ENCODE measurements at places on chromosomes 5 and 9.

DNA sequence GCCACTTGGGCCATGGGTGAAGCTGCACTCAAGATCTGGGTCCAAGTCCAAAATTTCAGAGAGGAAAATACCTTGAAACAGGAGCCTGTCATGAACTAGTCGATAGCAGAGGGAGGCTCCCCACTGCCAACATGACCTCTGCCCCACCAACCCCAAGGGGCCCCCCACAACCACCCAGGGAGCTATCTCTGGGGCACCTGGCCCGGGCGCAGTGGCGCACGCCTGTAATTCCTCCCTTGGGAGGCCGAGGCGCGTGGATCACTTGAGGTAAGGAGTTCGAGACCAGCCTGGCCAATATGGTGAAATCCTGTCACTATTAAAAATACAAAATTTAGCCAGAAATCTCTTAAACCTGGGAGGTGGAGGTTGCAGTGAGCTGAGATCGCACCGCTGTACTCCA is 20.1 kb upstream of the HMCN2 start:
- DNase-seq: no peak

DNA sequence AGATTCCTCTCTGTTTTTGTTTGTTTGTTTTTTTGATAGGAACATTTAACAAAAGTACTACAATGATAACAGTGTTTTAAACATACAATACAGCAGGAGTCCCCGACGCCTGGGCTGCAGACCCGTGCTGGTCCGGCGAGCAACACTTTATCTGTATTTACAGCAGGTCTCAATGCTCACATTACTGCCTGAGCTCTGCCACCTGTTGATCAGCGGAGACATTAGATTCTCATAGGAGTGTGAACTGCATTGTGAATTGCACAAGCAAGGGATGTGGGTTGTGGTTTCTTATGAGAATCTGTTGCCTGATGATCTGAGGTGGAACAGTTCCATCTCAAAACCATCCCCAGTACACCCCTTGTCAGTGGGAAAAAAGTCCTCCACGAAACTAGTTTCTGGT is 1068.5 kb upstream of the CDH10 start:
- DNase-seq: no peak

- no peak for DNase-seq
Measured at GRCh38 chr5:5025774-5026408, 114.2 kb upstream of the ADAMTS16 start.

- DNase-seq: no peak
Measured at GRCh38 chr5:1052641-1053390, 44.2 kb downstream of the NKD2 start.

DNA sequence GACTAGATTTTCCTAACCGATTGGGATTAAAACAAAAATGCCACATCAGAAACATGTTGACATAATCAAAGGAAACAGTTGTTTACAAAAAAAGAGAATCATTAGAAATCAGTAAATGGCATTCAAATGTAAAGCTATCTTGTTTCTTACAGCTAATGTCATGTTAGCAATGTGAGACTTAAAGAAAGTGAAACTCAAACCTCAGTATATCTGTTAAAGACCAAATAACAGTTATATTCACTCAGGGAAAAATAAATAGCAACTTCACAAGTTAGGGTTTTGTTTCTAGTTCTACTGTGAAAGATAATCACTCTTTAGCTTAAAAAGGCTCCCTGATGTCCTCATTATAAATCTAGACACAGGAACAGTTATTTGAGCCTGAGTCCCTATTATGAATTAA is 189.3 kb upstream of the EFNA5 start:
- DNase-seq: no peak

DNA sequence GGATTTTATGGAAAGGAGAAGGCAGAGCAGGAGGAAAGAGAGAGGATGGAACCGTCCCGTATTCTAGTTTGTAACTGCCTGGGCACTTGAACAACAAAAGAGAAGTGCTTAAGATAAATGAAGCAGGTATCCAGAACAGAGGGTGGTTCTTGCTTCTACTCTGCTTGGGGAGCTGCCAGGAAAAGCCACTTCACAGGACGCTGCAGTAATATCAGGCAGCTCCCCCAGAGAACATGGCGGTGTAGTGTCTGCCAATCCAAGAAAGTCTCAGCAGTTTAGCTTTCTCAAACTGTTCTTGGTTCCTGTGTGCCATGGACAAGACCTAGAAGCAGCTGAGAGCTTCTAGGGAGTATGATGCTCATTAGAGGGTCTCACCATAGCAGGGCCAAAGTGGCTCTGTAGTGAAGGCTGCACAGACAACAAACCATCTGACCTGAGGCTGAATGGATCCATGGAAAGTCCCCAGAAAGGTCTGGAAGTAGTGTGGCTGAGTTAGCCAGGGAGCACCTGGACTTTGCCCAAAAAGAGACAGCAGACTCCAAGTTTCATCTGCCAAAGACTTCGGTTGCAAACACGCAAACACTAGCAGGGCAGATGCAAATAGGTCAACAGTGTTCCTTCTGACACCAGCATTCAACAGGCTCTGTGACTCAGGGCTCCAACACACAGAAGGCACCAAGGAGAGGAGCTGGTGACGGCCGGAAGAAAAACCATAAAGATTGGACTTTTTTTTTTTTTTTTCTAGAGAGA is 72.2 kb upstream of the TNFSF8 start:
- DNase-seq: no peak

DNA sequence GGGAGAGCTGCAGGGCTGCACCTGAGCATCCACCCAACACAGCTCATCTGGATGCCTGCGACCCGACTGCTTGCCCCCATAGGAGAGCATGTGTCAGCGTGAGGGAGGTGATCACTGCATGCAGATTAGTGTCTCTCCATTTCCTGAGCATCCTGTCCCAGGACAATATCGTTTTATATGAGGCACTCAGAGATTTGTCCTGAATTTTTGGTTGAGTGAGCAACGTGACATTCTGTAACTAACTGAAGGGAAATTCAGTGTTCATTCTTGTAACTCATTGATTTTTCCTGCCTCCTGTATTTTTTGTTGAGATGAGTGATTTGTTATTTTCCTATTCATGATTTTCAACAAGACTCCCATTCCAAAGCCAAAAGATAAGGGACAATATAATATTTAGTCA is 20.7 kb upstream of the ANKRD34B start:
- DNase-seq: no peak

DNA sequence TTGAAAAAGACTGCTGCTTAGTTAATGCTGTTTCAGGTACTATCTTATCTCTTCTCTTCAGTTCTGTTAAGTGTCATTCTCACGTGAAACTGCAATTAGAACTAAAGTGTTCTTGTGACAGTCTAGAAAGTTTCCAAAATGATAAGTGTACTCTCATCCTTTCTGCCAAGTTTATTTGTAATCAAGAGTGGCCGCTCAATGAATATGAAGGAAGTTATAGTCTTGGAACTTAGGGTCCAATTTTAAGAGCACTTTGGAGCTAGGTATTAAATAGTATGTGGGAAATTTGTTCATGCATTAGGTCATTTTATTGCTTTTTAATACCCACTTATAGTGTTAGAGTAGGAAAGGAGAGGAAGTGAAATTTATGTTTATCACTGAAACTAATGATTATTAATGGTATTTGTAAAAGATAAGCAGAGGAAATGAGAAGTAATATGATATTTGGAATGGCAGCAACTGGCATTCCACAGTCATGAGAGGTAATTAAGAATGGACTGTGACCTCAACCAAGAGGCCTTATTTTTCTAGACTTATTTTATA is 20.4 kb downstream of the XRCC4 start:
- peak; percentile 30 for DNase-seq

- no peak for DNase-seq
Measured at GRCh38 chr5:158722940-158723339, 376.8 kb downstream of the EBF1 start.

GRCh38 chr9:106726070-106726815 is 136.7 kb upstream of the ZNF462 start:
- no peak for DNase-seq

- no peak for DNase-seq
Measured at GRCh38 chr5:96829297-96829696, 21.6 kb upstream of the ERAP1 start.

- no peak for DNase-seq
Measured at GRCh38 chr9:10071579-10071978, 541.2 kb downstream of the PTPRD start.

GRCh38 chr5:96197347-96197746 is 235.7 kb upstream of the ELL2 start:
- no peak for DNase-seq

GRCh38 chr5:14277385-14278320 is 134.5 kb downstream of the TRIO start:
- no peak for DNase-seq

DNA sequence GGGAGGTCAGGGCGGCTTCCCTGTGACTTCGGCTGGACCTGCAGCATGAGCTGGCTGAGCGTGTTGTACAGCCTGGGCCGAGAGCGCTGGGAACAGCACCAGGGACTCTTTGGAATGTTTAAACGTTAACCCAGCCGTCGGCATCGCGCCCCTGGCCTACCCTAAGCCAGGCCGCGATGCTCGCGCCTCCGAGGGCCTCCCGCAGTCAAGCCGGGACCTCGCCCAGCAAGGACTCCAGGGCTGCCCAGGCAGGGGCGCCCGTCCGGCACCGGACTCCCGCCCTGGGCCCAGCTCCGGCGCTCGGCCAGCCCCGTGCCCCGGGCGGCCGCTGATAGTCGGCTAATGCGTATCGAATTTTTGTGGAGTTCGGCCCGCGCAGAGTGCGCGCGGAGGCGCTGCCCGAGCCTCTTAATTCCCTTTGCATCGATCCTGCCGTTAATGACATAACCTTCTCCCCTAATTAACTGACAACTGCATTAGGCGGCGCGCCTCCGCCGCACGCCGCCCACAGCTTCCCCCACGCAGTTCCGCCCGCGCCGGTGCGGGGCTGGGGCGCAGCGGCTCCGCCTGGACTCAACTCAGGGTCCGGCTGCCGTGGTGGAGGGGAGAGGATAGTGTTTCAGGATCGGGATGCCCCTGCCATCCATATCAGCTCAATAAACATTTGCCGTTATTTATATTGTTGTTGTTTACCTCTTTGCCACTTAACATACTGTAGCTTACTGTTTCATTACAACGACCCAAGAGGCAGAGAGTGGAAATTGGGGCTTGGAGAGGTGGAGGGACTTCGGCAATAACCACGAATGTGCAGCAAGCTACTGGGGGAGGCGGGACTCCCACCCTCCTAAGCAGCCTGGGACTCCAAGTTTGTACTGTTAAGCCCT is 28.8 kb upstream of the CDC23 start:
- no peak for DNase-seq

- DNase-seq: no peak
Measured at GRCh38 chr9:101235105-101235866, 149.5 kb downstream of the BAAT start.

DNA sequence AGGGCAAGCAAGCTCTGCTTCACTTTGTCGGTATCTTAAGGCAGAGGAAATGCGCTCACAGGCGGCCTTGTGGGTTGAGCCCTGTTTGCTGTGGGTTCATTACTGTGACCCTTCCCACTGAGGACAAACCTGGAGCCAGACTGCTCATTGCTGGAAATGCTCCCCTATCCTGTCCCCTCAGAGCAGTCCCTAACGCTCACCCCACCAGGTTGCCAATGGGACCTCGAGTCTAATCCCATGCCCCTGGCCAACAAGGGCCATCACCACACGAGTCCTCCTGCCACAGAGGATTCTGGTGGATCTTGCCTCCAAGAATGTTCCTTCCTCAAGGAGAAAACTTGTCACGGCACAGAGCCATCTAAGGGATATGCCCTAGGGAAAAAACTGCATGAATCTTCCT is 14.6 kb downstream of the IPPK start:
- DNase-seq: no peak

GRCh38 chr9:108056805-108057386 is 567.3 kb upstream of the KLF4 start:
- DNase-seq: no peak

DNA sequence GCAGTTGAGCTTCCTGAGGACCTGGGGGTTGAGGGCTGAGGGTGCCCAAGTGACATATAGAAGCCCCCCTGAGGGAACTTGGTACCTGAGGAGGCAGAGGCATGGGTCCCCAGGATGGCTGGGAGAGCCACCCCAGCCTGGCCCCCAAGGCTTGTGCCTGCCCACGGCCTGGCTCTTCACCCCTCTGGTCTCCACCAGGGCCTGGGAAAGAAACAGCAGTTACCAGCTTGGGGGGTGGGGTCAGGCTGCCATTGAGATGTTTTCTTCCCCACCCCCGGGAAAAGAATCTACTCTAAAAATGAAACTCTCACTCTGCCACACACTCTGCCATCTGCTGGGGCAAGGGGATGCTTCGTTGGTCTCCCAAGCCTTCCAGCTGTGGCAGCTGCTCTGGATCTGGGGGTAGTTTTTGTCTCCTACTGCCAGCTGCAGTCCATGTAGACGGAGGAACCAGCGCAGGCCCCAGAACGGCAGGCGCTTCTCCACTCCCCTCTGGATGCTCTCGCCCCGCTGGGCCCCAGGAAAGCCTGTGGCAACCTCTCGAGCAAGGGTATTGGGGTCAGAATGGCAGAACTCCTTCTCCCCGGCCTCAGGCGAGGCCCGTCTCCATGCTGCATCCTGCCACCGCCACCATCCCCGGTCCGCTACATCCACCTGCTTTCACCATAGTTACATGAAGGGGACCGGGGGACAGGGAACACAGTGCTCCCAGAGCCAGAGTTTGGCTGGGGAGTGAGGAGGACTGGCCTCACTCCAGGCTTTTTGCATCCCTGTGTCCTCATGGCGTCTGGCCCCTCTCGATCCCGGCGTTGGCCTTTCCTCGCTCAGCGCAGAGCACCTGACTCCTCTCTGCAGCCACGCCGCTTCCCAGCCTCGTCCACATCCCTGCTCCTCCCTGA is 123.5 kb downstream of the DAB2IP start:
- no peak for DNase-seq

GRCh38 chr9:129465834-129466535 is 154.9 kb downstream of the C9orf50 start:
- no peak for DNase-seq

DNA sequence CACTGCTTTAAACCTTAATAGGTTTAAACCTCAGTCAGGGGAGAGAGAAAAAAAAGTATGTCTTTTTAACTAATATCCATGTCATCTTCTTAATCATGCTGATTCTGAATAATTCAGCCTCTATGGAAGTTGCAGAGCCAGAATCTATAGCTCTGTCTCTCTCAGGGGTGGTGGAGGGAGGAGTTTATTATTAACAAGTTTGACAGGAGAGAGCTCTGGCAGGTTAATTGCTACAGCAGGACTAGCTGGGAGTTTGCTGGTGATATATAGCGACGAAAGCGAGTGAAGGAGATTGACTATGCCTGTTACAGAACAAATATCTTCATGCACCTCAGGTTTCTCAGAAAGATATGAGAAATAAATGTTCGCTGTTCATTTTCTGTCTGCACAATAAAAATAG is 586.4 kb downstream of the TLE4 start:
- DNase-seq: no peak

- no peak for DNase-seq
Measured at GRCh38 chr9:90795871-90796317, 5.7 kb upstream of the SYK start.

DNA sequence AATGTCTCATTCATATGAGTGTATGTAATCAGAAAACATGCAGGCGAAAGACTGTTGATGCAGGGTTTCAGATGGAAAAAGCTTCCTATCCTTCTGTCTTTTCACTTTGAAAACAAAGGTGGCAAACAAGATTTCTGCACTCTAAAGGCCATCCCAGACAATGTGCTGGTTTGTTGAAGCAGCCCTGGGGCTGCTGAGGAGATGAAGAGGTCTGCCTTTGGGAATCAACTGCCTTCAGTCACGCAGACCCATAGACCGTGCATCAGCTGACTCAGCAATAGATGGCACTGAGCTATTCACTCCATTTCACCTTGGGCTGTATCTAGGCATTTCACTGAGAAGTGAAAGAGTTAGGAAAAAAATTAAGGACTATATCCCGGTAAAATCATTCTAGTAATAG is 60.5 kb upstream of the C5orf46 start:
- no peak for DNase-seq

All from pulmonary artery endothelial cell (primary cell).